ENCODE measurements at places on chromosomes 1 and 21.

- DNase-seq, result no peak
These were observed 29.0 kb downstream of the GREM2 start for GRCh38 chr1:240582953-240583352.

GRCh38 chr1:45007311-45007710 is 3.8 kb downstream of the HECTD3 start:
- DNase-seq, result no peak

DNA sequence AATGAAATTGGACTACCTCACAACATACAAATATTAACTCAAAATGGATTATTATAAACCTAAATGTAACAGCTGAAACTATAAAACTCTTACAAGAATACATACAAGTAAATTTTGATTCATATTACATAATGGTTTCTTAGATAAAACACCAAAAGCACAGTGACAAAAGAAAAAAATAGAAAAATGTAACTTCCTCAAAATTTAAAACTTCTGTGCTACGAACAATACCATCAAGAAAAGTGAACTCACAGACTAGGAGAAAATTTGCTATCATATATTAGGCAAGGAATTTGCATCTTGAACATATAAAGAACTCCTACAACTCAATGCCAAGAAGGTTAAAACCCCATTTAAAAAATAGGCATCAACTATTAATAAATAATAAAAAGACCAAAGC is 31.2 kb downstream of the ANGPTL3 start:
- no peak for DNase-seq

GRCh38 chr1:192805832-192806323 is 3.0 kb upstream of the RGS2 start:
- DNase-seq, result peak; percentile 82

GRCh38 chr1:110135246-110135645 is 15.0 kb upstream of the SLC6A17 start:
- no peak for DNase-seq

- peak; percentile 94 for DNase-seq
These were observed 24.9 kb upstream of the MAP1LC3C start for GRCh38 chr1:242023805-242024204.

DNA sequence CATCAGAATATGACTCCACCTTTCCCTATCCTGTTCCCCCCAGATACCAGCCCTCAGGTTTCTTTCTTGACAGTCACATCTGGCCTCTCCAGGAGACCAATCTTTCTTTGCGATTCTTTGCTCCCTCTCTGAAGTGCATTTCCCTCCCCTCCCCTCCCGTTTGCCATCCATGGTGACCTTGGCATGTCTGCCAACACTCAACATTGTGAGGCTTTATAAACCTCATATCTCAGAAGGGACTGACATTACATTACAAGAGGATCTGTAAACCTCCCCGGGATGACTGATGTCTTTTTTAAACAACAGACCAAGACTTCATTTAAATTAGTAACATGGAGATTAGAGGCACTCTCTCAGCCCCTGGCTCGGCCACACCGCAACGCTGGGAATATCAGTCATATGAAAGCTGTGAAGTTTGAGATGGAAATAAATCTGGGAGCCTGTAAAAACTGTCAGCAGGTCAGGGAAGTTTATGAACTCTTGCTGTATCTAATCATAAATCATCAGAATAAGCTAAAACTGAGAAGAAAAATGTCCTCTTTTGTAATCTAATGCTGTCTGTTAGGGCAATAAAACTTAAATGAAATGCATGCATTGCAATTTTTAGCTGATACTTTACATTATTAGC is 401.7 kb upstream of the PROX1 start:
- no peak for DNase-seq

GRCh38 chr1:218643281-218643680 is 298.1 kb downstream of the TGFB2 start:
- no peak for DNase-seq

GRCh38 chr1:27057801-27058625 is 45.4 kb upstream of the TENT5B start:
- DNase-seq, result no peak

DNA sequence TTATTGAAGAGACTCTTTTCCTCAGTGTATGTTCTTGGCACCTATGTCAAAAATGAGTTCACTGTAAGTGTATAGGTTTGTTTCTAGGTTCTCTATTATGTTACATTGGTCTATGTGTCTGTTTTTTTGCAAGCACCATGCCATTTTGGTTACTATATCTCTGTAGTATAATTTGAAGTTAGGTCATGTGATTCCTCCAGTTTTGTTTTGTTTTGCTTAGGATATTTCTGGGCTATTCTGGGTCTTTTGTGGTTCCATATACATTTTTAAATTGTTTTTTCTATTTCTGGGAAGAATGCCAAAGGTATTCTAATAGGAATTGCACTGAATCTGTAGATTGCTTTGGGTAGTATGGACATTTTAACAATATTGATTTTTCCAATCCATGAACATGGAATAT is 13.2 kb downstream of the TMED5 start:
- DNase-seq, result no peak

GRCh38 chr1:43832255-43832654 is 101.3 kb upstream of the ARTN start:
- DNase-seq, result no peak
